ENCODE measurements at places on chromosomes 2 and 18. TPM values are rescaled to one million over a fixed set of nuclear protein-coding genes. Genes with fewer than 3 reads are reported as not detected.

GGCX gene
- total RNA-seq, result 26.8 TPM

MC4R gene
- not detected for total RNA-seq

DNA sequence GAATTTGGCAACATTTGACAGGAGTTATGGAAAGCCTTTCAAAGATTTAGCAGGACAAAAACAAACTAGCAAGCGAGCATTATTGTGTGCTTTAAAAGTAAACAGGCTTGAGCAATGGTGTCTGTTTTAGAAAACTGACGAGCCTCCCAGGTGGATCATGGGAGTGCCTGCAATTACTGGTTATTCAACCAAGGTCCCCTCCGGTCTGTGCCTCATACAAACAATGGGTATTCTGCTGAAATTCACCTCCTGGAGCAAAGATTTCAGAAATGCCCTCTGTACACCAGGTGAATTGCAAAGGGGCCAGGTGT, 22.4 kb downstream of the RTP5 start:
- DNase-seq, result no peak

DNA sequence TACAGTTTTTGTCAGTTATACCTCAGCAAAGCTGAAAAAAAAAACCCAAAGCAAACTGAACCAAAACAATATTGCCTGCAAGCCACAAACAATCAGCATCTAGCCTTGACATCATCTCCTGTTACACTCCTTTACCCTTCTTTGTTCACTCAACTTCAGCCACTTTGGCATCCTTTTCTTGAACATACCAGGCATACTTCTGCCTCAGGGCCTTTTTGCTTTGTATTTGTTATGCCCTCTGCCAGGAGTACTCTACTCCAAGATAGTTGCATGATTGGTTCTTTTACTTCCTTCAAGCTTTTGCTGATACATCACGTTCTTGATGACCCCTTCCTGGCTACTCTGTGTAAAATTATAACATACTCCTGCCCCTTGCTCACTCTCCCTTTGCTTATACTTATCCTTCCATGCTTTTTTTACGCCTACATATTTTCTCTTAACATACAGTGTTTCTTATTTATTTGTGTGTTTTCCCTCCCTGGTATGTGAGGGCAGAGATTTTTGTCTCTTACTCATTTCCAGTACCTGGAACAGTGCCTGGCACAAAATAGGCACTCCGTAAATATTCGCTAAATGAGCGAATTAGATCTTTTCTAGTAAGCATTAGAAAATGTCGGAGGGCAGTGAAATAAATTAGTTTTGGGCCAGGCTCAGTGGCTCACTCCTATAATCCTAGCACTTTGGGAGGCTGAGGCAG, 12.7 kb downstream of the ABI2 start:
- no peak for DNase-seq

DNA sequence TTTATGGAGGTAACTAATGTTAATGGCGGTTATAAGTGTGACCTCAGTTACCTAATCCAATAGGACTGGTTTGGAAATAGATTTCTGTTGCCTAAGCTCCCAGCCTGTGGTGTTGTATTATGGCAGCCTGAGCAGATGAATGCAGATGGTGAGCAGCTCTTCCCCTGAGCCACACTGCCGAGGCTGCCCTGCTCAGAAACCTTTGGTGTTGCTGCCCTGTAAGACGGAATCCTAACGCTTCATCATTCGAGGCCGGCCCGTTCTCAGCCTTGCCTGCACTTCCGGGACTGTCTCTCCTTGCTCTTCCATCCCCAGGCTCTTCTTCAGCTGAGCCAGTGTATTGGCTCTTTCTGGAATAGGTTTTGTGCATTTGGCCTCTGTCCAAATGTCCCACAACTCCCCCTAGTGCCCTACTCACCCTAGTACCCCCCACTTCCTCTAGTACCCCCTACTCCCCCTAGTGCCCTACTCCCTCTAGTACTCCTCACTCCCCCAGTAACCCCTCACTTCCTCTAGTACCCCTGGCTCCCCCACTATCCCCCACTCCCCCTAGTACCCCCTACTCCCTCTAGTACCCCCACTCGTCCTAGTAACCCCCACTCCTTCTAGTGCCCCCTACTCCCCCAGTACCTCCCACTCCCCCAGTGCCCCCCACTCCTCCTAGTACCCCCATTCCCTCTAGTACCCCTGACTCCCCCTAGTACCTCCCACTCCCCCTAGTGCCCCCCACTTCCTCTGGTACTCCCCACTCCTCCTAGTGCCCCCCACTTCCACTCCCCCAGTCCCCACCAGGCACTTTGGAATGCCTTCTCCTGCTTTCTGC, 106.0 kb upstream of the TAF1B start:
- no peak for DNase-seq

- DNase-seq, result no peak
These were observed 39.8 kb downstream of the WDR33 start for GRCh38 chr2:127770973-127771735.

DNA sequence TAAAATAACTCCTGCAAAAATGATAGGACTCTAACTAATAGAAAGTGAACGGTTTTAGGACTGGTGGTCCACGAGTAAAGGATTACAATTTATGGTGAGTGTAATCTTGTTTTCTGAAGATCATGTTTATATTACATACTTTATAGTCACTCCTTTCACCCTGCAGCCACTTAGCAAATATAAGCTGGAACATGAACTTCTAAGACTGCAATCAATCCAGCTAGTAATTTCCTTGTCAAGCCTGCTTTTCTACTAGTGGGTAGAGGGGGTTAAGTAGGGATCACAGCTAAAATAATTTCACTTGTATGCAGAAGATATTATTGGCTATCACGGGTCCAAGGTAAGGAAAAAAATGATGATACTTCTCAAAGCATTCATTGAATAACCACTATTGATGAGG, 125.5 kb upstream of the NETO1 start:
- DNase-seq, result no peak
